ENCODE measurements at places on chromosomes 7 and 10. TPM values are rescaled to one million over a fixed set of nuclear protein-coding genes. Genes with fewer than 3 reads are reported as not detected.
A peak's percentile ranks its signal among the peaks of the same experiment; 100 is the strongest.

The ACHE gene
- not detected for polyA plus RNA-seq

- no peaks in the 10 kb centered on the region for H3K36me3 ChIP-seq
- H3K27ac ChIP-seq = peak overlapping the region; percentile 11
- H3K4me1 ChIP-seq = peaks cover 33% of the 10 kb centered on the region
- H3K27me3 ChIP-seq = no peaks in the 10 kb centered on the region
- H3K4me3 ChIP-seq = no peak overlapping the region
Observed at GRCh38 chr7:17144322-17144721, 154.1 kb upstream of the AHR start.

- H3K27me3 ChIP-seq = peaks cover 2% of the 10 kb centered on the region
- no peak overlapping the region for H3K4me3 ChIP-seq
Observed at GRCh38 chr10:77837248-77837924, 89.2 kb downstream of the DLG5 start.

The PLPP4 gene
- not detected for polyA plus RNA-seq

- peaks cover 2% of the 10 kb centered on the region for H3K27me3 ChIP-seq
- H3K4me3 ChIP-seq = no peak overlapping the region
- no peak overlapping the region for H3K27ac ChIP-seq
Observed at GRCh38 chr10:10798102-10798863, 219.4 kb upstream of the CELF2 start.

The ACTA2 gene
- polyA plus RNA-seq = 6.9 TPM

- peaks cover 8% of the 10 kb centered on the region for H3K27me3 ChIP-seq
- no peak overlapping the region for H3K27ac ChIP-seq
- DNase-seq = no peak
- H3K36me3 ChIP-seq = no peaks in the 10 kb centered on the region
- peaks cover 2% of the 10 kb centered on the region for H3K4me1 ChIP-seq
- no peak overlapping the region for H3K4me3 ChIP-seq
Observed at GRCh38 chr7:41696323-41696916, 6.5 kb downstream of the INHBA start.

- DNase-seq = no peak
- H3K27ac ChIP-seq = no peak overlapping the region
- H3K36me3 ChIP-seq = no peaks in the 10 kb centered on the region
- no peaks in the 10 kb centered on the region for H3K27me3 ChIP-seq
- no peak overlapping the region for H3K4me3 ChIP-seq
Observed at GRCh38 chr10:94676496-94676895, 7.0 kb upstream of the CYP2C18 start.

The PVRIG gene
- 240 TPM for polyA plus RNA-seq

The MOGAT3 gene
- not detected for polyA plus RNA-seq

DNA sequence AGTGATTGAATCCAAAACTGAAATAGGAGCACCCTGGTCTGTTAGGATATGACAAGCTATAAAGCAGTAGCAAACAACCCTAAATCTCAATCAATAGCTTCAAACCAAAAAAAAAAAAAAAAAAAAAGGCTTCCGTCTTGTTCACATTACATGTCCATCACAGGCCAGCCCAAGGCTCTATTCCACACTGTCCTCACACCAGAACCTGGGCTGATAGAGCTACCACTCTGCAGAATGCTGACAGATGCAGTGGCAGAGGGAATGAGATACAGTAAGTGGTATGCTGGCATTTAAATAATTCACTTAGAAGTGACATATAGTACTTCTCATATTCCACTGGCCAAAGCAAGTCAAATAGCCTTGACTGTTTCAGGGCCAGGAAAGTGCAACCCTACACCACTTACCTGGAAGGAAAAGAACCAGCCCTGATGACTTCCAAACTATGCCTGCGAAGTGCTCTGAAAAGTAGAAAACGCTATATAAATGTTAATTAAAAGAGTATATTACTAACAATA, 5.8 kb downstream of the CDCA7L start:
- H3K27ac ChIP-seq = no peak overlapping the region
- DNase-seq = no peak
- no peaks in the 10 kb centered on the region for H3K27me3 ChIP-seq
- no peaks in the 10 kb centered on the region for H3K36me3 ChIP-seq
- H3K4me3 ChIP-seq = no peak overlapping the region

GRCh38 chr7:115869190-115869589, 161.4 kb downstream of the TFEC start:
- no peak overlapping the region for H3K4me3 ChIP-seq
- H3K4me1 ChIP-seq = no peaks in the 10 kb centered on the region
- no peak for DNase-seq
- H3K27ac ChIP-seq = no peak overlapping the region
- H3K27me3 ChIP-seq = peaks cover 3% of the 10 kb centered on the region
- H3K36me3 ChIP-seq = no peaks in the 10 kb centered on the region

The TEX36 gene
- polyA plus RNA-seq = not detected

The ZNF679 gene
- polyA plus RNA-seq = not detected

Measured in immature natural killer cell (primary cell).